ENCODE measurements at places on chromosomes 16 and 17.

GRCh38 chr16:4593086-4593485 is 21.6 kb downstream of the UBALD1 start:
- no peak for DNase-seq

DNA sequence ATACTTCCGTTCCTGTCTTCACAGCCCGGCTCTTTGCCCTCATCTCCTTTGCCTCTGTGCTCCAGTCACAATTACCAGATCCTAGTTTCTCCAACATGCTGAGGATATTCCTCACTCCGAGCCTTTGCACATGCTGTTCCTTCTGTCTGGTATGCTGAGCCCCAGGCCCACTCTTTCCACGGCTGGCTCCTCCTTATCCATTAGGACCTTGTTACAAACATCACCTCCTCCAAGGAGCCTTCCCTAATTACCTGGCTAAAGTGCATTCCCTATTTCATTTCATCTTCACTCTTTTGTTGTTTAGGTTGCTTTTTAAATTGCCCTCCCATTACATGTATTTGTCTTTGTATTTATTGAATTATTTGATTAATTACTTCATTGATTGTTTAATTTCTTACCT is 14.9 kb upstream of the ADGRG1 start:
- DNase-seq: no peak

DNA sequence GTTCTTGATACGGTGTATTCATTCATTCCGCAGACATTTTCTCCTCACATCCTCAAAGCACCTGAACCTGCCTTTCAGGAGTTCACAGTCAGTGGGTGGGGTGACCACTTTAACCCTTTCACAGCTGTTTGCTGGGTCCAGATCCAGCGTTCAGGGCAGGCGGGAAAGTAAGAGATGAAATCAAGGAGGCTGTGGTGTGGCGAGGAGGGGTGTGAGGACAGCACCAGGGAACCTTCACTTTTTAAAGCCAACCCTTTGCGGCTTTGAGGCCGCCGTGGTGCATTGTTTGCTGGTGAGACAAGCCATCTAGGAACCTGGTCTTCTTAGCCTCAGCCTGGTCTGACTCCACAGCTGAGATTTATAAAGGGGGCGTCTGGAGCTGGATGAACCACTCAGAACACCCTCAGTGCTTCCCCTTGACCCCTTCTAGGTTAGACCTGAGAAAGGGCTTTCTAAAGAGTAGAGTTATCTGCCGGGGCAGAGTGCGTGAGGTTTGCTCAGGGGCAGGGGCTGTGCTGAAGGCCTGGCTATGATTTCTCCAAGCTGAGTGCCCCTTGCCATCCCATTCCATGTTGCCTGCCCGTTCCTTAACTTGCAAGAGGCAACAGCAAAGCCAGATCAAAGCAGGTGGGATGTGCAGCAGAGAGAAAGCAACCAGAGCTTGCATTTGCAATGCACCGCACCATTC is 933 bp downstream of the CCR7 start:
- peak; percentile 54 for DNase-seq

DNA sequence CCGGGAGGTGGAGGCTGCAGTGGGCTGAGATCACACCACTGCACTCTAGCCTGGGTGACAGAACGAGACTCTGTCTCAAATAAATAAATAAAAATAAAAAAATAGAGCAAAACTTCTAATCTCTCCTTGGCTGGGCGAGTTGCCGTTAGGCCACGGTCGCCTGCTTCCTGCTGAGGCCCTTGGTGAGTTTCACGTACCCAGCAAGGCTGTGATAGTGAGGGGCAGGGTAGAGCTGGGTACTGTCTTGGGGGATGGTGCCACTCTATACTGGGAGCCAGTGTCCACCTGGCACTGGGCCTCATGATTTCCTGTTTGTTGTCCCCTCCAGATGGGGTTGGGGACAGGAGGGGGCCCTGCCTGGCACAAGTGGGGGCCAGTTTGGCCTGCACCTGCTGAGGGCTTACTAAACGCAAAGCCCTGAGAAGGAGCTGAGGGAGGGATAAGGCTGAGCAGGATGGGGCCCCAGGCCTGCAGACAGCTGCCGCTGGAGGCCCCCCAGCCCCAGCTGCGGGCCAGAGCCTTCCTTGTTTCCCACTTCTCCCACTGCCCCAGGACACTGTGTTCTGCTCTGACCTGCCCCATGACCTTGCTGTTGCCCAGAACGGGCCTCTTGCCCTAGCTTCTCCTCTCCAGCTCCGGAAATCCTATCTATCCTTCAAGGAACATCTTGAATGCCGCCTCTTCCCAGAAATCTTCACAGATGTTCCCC is 25.4 kb downstream of the GJD3 start:
- no peak for DNase-seq

DNA sequence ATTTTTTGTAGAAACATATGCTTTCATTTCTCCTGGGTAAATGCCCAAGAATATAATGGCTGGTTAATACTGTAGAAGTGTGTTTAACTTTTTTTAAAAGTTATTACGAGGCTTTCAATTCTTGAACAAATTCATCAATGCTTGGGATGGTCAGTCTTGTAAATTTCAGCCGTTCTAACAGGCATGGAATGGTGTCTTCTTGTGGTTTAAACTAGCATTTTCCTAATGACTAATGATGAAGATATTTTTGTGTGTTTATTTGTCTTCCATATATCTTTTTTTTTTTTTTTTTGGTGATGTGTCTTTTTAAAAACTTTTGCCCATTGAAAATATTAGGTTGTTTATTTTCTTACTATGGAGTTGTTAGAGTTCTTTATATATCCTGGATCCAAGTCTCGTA is 67.1 kb downstream of the MGAT5B start:
- DNase-seq: no peak

DNA sequence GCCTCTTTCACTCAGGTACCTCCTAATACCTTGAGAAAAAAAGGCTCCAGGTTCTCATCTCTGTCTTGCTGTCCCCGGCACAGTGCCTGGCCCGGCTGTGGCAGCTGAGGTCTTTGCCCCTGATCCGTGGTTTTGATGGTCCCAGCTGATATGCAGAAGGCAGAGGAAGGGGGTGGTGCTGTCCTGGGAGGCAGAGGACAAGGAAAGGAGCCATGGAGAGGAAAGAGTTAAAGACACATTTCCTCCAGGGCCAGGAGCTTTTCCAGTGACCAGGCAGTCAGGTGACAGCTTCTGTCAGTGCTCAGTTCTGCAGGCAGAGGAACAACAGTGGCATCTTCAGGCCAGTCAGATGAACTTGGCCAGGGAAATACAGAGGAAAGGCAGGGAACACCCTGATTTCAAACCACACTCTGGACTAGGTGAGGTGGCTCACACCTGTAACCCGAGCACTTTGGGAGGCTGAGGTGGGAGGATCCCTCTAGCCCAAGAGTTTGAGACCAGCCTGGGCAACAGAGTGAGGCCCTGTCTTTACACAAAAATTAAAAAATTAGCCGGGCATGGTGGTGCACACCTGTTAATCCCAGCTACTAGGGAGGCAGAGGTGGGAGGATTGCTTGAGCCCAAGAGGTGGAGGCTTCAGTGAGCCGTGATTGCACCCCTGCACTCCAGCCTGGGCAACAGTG is 3.3 kb upstream of the COG1 start:
- no peak for DNase-seq

DNA sequence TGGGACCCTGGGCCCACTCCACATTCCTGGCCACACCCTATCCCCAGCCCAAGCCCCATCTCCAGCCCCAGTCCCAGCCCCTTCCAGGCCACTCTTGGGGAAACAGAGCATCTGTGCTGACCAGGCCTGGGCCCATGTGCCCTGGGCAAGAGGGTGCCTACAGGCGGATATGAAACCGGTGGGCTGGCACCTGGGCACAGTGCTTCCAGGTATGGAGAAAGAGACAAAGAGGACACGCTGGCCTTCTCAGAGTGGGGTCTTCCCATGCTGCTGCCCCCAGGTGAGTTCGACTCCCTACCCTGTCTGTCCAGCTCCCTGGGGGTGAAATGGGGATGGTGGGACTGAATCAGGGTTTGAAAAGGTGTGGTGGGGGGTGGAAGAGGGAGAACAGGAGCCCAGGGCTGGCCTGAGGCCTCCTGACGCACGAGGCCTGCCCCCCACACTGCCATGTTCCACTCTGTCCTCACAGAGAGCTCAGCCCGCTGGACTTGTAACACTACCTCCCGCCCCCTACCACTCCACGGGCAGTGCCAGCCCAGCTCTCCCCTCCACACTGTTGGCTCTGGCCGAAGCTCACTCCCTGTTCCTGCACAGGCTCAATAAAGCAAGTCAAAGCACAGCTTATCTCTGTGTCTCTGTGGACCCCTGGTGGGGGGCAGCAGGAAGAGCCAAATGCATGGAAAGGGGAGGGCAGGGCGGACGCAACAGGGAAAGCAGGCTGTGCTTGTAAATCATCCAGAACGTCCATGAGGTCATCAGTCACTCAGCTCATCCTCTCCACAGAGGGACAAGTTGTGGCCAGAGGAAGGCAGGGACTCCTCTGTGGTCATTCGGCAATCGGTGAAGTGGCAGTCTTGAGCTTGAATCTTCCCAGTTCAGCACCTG is 71.1 kb upstream of the TMEM97 start:
- no peak for DNase-seq

DNA sequence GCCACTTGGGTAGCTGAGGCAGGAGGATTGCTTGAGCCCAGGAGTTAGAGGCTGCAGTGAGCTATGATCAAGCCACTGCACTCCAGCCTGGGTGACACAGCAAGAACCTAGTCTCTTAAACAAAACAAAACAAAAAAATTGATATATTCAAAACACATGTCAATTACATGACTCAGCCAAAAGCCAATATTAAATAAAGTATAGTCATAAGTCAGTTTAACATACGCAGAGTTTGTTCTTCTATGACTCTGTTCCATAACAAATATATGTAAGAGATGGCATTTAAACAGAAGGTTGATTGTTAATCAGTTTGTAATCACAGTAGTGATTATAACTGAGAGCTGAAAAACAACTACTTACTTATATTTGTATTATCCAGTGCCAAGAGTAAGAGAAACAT is 106.5 kb downstream of the CDH8 start:
- no peak for DNase-seq

GRCh38 chr16:54926166-54926838 is 4.4 kb upstream of the IRX5 start:
- no peak for DNase-seq

DNA sequence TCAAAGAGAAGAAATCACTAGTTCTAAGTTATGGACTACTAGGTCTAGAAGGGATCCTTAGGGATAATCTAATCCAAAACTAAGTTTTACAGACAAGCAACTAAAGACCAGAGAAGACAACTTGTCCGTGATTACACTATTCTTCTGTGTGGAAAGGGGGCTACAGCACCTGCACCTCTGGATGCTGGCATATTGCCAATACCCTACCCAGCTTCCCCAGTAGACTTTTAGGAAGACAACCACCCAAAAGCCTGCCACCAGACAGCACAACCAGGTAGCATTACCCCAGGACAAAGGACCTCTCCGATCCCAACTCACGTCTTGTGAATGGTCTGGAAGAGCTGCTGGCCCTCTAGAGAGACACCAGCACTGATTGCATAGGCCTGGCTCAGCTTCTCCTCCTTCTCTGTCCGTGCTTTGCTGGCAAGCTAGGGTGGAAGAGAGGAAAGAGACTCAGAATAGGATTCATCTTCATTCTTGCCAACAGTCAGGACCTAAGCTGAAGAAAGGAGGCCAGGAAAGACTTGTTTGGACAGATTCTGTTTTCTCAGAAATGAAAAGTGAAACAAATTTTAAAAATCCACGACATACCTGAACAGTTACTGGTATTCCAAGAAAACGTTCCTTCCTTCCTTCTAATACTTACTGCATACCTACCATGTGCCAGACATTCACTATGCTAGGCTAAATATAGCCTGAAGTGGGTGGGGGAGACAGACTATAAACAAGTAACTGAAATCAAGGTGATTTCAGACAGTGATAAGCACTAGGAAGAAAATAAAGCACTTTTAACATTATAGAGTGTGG is 25.3 kb upstream of the TMEM101 start:
- DNase-seq: no peak

- DNase-seq: no peak
Measured at GRCh38 chr17:34981538-34982241, 1.4 kb downstream of the LIG3 start.

DNA sequence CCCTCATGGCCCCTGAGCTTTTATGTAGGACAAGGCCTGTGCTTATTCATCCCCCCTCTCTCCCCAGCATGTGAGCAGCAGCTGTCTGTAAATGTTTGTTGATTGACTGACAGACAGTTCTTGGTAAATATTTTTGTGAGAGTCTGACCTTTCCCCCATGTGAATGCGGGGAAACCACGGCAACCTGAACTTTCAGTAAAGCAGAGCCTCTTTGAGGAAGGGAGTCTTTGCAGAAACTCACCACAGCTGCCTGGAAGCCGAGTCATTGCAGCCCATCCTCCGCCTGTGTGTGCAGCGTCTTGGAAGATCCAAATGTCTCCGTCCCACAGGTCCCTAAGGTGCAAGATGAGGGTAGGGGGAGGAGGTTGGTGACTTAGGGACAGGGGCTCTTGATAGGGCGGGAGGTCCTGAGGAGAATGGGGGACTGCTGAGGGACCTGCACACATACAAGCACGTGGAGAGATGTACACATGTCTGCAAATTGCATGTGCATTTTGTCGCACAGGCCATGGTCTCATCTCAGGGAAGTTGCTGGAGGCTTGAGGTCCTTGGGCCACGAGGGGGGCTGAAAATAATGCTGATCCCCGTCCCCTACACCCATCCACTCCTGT is 23.0 kb upstream of the IL21R start:
- peak; percentile 10 for DNase-seq

GRCh38 chr17:66423056-66423955 is 120.9 kb downstream of the PRKCA start:
- no peak for DNase-seq

DNA sequence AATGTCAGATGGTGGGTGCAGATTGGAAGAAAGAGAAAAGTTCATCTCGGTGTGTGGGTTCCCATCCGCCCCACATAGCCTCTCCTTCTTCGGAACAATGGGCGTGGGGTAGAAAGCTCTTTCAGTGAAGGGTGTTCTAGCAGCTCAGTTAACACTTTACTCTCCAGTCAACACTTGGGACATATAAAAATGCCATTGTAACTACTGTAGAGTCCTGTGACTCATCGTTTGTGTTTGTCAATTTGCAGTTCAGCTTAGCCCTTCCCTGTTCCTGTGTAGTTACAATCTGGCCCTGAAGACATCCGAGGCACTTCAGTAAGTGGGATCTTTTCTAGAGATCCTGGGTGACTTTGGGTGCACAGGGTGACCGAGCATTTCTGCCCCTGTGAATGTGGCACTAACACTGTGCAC is 11.5 kb upstream of the CLEC18C start:
- DNase-seq: no peak

Data from activated naive CD4-positive, alpha-beta T cell treated with Interleukin-2 at 50 U/mL for 16 hours (primary cell).